K562 (cell line): ENCODE measurements at places on chromosomes 5 and 9.
A peak's percentile ranks its signal among the peaks of the same experiment; 100 is the strongest.

- H3K27ac ChIP-seq, result no peak overlapping the region
- H3K27me3 ChIP-seq, result no peaks in the 10 kb centered on the region
- no peak overlapping the region for H3K4me3 ChIP-seq
Observed at GRCh38 chr9:123234853-123235252, 33.5 kb downstream of the STRBP start.

- no peak overlapping the region for H3K4me3 ChIP-seq
- peaks cover 85% of the 10 kb centered on the region for H3K36me3 ChIP-seq
- DNase-seq, result no peak
- no peaks in the 10 kb centered on the region for H3K4me1 ChIP-seq
Observed at GRCh38 chr5:74738406-74738805, 28.5 kb downstream of the GFM2 start.

DNA sequence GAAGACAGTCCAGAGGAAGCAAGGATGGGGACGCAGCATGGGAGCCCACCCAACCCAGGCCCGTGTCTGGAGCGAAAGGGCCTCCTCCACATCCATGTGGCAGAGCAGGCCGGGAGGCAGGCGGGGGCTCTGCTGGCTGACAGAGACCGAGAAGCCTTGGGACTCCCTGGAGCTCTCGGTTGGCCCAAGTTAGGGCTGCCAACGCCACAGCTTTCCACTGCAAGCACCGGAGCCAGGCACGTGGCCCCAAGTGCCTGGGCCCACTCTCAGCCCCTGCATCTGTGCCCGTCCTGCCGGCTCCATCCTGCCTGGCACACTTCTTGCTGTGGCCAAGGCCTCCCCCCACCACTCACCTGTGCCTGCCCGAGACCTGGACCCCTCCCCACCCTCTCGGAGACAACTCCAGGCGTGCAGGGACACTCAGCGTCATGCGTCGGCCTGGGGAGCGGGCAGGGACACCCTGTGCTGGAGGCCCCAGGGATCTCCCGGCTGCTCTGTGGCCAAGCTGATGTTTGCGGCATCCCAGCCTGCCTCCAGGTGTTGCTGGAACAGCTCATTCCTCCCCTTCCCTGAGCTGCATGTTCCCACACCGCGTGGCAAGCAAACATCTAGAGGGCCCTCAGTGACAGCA lies 31.5 kb downstream of the SLC6A3 start:
- no peaks in the 10 kb centered on the region for H3K4me1 ChIP-seq
- no peak overlapping the region for H3K4me3 ChIP-seq
- H3K27me3 ChIP-seq, result peaks cover 35% of the 10 kb centered on the region
- H3K27ac ChIP-seq, result no peak overlapping the region

DNA sequence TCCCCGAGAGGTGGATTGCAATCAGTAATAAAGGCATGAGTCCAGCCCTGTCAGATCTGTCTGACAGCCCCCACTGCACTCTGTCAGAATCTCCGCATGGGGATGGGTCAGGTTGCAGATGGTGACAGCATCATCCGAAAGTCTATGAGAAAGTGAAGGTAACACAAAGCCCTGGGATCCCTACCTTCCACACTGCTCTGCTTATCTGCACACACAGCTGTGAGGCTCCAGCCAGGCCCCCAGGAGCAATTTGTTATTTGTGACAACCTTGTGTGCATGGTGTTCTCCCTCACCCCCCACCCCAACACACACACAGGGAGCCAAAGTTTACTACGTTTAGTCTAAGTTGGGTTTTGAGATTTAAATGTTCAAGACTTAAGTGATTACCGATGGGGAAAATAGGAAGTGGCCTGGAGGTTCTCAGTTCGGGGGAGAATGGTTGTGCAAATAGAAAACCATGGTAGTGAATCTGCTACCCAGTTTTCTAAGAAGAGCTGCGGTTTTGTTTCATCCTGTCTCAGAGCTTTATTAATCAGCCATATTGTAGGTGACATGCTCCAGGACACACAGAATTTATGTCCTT lies 92.7 kb downstream of the SV2C start:
- peaks cover 22% of the 10 kb centered on the region for H3K4me1 ChIP-seq
- H3K36me3 ChIP-seq, result no peaks in the 10 kb centered on the region
- no peaks in the 10 kb centered on the region for H3K27me3 ChIP-seq
- DNase-seq, result peak; percentile 87
- H3K27ac ChIP-seq, result no peak overlapping the region; the same call in 1 of the 3 replicates
- no peak overlapping the region for H3K4me3 ChIP-seq

- DNase-seq, result no peak
- no peaks in the 10 kb centered on the region for H3K36me3 ChIP-seq
- no peaks in the 10 kb centered on the region for H3K27me3 ChIP-seq
Observed at GRCh38 chr5:52607227-52607824, 180.4 kb upstream of the ITGA1 start.

DNA sequence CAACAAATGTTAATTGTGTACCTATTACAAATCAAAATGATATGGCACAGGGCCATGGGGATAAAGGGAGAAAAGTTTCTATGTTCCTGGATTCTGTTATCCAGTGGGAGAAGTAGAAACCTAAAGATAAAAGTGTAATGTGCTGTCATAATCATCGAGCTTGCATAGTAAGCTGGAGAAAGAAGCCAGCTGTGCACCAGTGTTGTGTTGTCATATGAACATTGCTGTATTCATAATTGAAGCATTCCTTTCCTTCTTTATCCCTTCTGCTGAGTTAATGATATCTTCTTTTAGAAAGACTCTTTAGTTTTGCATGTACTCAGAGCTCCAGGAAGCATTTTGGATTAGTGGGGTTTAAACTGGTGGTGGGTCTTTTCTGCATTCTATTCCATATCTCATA lies 39.5 kb downstream of the NTRK2 start:
- no peaks in the 10 kb centered on the region for H3K36me3 ChIP-seq
- no peaks in the 10 kb centered on the region for H3K27me3 ChIP-seq
- H3K4me3 ChIP-seq, result no peak overlapping the region
- DNase-seq, result no peak
- no peak overlapping the region for H3K27ac ChIP-seq

- H3K36me3 ChIP-seq, result no peaks in the 10 kb centered on the region
- H3K4me1 ChIP-seq, result no peaks in the 10 kb centered on the region
- H3K27me3 ChIP-seq, result peaks cover 3% of the 10 kb centered on the region
- no peak overlapping the region for H3K27ac ChIP-seq
Observed at GRCh38 chr5:14818931-14819790, 52.4 kb downstream of the ANKH start.

DNA sequence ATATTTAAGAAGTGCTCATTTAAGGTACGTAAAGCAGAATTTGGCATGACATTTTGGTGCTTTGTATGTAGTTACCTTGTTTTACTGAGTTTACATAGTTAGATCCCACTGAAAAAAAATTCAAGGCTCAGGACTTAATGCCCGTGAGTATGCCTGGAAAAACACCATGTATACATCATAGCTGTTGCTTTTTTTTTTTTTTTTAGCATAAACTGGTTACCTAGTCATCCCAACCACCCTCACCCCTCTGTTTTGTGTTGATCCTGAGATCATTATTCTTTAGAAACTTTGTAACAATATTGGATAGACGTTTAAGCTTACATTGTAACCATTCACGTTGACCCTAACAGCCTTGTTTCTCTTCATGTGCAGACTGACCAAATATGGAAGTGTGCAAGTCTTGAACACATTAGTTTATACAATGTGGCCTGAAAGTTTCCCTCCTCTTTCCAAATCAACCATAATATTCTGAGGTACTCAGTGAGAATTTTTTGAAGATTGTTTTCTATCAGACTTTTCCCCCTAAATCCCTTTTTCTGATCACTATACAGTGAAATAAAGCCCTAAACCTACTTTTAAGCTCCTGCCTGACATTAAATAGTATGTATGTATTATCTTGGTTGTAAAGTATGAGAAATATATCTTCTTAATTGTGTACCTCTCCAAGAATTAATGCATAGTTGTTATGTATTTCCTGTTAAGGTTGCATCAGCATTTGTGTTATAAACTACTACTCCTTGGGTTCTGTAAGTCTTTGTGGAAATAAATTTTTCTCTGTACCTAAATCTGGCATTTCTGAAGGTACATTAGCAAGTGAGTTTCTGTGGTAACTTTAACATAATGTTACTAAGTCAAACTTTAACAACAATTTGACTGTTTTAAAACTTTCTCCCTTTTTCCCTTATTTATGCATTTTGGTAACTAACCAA lies 4.4 kb downstream of the RABGAP1 start:
- H3K4me1 ChIP-seq, result peaks cover 15% of the 10 kb centered on the region; the same call in 2 of the 3 replicates
- no peaks in the 10 kb centered on the region for H3K27me3 ChIP-seq
- DNase-seq, result peak; percentile 6
- peak overlapping the region; percentile 52 for H3K27ac ChIP-seq
- 0 out of 3 replicates have a peak, but pooled peaks cover 3% of the 10 kb centered on the region for H3K36me3 ChIP-seq

DNA sequence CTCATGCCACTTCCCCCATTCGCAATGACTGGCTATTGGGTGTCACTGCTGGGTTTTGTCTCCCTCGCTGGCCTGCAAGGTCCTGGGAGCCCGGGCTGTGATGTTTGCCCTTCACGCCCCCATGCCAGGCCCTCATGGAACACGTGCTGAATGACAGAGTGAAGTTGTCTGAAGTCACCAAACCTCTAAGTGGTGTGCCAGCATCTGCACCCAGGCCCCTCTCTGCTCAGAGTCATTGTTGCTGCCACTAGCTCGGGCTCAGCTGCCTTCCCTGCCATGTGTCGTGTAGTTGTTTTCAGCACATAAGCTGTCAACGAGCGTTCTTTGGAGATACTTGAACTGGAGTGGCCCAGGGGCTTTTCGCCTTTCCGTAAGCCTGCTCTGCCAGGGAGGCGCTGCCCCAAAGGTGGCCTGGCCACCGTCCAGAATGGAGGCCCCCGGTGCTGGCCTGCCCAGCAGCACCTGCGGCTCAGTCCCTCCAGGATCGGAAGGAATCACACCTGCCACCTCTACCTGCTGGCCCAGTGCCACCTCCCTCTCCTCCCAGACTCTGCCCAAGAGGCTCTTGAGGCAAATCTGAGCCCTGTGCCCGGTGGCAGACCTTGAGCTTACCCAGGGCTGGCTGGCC lies 250.1 kb downstream of the PBX3 start:
- H3K4me3 ChIP-seq, result no peak overlapping the region
- no peak for DNase-seq
- H3K27me3 ChIP-seq, result peaks cover 69% of the 10 kb centered on the region
- no peaks in the 10 kb centered on the region for H3K36me3 ChIP-seq
- H3K27ac ChIP-seq, result no peak overlapping the region

- no peaks in the 10 kb centered on the region for H3K27me3 ChIP-seq
- DNase-seq, result peak; percentile 62
- H3K4me1 ChIP-seq, result peaks cover 15% of the 10 kb centered on the region
- peak overlapping the region; percentile 35; the same call in 1 of the 3 replicates for H3K27ac ChIP-seq
- H3K36me3 ChIP-seq, result peaks cover 23% of the 10 kb centered on the region
Observed at GRCh38 chr5:62310426-62311143, 4.6 kb downstream of the KIF2A start.

DNA sequence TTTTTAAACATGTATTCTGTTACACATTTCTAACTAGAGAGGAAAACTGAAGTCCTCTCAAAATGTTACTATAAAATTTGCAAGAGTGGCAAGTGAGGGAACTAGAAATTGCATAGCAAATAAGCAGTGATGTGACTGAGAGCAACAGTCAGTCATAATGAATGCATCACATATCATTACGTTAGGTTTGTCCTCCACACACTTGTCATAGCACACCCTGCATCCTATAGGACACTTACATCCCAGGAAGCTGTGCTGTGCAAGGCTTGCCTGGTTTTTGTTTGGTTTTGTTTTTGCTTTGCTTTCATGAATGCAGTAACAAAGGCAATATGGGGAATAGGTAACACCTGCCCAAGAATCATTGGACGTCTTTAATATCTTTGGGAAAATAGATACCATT lies 10.8 kb downstream of the NFIB start:
- DNase-seq, result no peak
- no peaks in the 10 kb centered on the region for H3K36me3 ChIP-seq
- H3K4me3 ChIP-seq, result no peak overlapping the region
- no peaks in the 10 kb centered on the region for H3K4me1 ChIP-seq
- no peaks in the 10 kb centered on the region for H3K27me3 ChIP-seq

DNA sequence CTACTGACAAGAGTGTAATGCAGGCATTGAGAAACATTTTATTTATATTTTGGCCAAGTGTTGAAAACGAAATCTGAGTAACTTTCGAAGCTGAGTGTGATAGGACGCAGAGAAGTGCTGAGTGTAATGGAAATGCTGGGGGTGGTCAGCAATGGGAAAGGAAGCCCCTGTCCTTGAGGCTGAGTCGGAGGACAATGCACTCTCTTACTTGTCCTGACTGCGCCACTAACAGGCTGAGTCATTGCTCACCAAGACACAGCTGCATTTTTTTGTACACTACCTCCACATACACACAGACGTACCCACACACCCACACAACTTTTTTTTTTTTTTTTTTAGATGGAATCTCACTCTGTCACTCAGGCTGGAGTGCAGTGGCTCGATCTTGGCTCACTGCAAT lies 637.7 kb downstream of the SLCO4C1 start:
- H3K27me3 ChIP-seq, result no peaks in the 10 kb centered on the region
- no peaks in the 10 kb centered on the region for H3K36me3 ChIP-seq
